Stimulated activated CD4-positive, alpha-beta T cell treated with anti-CD3 and anti-CD28 coated beads, Interleukin-12 subunit alpha, Interleukin-12 subunit beta, amount 100 ng/mL, for 48 hours (primary cell): ENCODE measurements at places on chromosomes 16 and 17.

- no peak for DNase-seq
Observed at GRCh38 chr17:4033751-4034251, 69.6 kb upstream of the ATP2A3 start.

GRCh38 chr17:31408586-31408985 lies 17.1 kb downstream of the RAB11FIP4 start:
- no peak for DNase-seq

DNA sequence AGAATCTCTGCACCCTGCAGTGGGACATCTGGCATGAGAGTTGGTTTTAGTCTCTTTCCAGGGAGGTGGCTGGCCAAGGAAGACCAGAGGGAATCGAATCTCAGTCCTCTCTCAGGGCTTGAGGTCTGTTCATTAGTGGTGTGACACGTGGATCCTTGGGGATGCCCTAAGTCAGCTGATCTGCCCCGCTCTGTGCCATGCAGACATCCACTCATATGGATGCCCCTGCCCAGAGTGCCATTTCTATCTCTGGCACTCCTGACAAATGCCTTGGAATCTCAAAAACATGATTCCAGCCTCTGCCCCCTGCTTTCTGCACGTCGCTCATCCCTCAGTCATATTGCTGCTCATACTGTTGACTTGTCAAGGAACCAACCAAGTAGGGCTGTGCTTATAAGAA lies 38.8 kb downstream of the WSCD1 start:
- no peak for DNase-seq

- DNase-seq = no peak
Observed at GRCh38 chr16:7745276-7745675, 412.6 kb downstream of the RBFOX1 start.

DNA sequence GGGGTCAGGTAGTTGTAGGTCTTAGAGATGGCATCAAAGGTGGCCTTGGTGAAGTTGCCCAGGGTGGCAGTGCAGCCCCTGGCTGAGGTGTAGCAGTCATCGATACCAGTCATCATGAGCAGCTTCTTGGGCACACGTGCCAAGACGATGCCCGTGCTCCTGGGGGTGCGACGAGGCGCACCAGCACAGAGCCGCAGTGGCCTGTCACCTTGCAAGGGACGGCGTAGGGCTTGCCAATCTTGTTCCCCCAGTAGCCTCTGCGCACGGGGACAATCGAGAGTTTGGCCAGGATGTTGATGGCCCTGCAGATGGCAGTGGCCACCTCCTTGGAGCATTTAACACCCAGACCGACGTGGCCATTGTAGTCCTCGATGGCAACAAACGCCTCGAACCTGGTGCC lies 29.8 kb downstream of the CDC27 start:
- DNase-seq = no peak

- no peak for DNase-seq
Observed at GRCh38 chr16:26087091-26087490, 395.3 kb downstream of the HS3ST4 start.

DNA sequence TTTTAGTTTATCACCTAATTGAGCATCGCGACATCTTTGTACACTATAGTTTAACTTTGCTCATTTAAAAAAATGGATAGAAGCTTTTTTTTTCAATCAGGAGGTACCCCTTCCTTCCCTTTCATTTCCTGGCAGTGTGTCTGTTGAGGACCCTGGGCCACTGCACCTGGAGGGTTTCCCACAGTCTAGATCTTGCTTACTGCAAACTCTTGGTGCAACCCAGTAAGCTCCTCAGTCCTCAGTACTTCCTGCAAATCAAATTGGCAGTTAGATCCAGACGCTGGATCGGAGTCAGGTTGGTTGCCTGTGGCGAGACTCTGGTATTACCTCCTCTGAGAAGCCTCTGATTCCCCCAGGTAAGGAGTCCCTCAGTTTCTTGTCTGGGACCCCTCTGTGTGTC lies 162.0 kb downstream of the RAB11FIP4 start:
- DNase-seq = no peak

DNA sequence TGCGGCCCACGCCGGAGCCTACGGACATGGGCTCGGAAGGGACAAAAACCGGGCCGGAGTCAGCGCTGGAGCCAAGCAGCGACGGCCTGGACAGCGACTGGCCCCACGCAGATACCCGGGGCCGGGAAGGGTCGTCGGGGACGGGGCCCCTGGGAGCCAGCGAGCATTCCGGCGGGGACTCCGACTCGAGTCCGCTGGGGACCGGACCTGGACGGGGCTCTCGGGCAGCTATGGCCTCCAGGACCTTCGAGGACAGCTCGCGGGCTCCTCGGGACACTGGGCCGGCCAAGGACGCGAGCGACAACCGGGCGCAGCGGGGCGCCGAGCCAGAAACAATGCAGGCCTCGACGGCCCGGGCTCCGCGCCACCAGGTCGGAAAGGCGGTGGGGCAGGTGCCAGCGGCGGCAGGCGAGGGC lies 1.0 kb downstream of the MYO15B start:
- DNase-seq = no peak

- no peak for DNase-seq
Observed at GRCh38 chr17:41777574-41778188, 8.8 kb downstream of the JUP start.

DNA sequence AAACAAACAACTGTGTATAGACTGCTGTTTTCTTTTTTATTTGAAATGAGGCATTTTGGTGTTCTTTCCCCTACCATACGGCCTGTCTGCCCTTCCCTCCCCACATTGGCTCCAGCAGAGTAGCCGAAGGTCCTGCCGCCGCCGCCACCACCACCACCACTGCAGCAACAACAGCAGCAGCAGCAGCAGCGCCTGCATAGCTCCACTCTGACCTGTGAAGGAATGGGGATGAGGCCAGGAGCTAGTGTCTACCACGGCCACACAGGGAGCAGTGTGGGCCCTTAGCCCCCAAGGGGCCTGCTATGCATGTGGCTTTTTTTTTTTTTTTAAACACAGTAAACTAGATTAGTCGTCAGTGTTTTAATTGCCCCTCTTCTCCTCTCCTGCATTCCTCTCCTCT lies 5.6 kb upstream of the CDK5R1 start:
- no peak for DNase-seq
